Progenitor cell of endocrine pancreas (in vitro differentiated cells): ENCODE measurements at places on chromosomes 3 and 15.

DNA sequence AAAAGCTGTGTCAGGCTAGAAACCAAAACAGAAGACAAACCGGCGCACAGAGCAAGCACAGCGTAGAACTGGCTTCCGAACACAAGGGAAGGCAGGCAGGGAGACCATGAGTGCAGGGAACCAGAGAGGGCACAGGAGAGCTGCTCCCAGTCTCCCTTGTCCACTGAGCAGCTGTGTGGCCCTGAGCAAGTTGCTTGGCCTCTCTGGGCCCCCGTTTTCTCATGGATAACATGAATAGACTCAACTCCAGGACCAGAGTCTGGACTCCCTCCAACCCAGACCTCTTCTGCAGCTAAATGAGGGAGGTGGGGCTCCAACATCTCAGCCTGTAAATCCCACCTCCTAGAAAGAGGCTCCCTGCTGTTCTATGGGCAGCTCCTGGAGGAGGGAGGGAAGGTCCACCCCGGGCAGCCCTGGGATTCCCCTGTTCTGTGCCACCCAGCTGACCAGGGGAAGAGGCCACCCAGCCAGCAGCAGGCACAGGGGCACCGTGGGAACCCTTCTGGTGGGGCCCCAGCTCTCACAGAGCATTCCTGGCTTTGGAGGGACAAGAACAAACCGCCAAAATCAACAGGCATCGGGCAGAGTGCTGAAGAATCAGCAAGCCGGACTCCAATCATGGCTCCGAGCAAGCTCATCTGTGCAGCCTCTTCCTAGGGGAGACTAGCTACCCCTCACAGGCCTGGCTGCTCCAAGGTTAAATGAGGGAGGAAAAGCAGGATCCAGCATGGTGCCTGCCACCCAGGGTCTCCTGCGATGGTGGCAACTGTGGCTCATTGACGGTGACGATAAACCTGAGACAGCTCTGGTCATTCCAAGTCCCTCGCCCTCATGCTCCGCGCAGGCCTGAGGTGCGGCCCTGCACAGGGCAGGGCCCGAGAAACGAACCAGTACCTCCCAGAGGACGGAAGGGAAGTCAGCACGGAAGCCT lies 15.1 kb downstream of the XXYLT1 start:
- no peak for DNase-seq

DNA sequence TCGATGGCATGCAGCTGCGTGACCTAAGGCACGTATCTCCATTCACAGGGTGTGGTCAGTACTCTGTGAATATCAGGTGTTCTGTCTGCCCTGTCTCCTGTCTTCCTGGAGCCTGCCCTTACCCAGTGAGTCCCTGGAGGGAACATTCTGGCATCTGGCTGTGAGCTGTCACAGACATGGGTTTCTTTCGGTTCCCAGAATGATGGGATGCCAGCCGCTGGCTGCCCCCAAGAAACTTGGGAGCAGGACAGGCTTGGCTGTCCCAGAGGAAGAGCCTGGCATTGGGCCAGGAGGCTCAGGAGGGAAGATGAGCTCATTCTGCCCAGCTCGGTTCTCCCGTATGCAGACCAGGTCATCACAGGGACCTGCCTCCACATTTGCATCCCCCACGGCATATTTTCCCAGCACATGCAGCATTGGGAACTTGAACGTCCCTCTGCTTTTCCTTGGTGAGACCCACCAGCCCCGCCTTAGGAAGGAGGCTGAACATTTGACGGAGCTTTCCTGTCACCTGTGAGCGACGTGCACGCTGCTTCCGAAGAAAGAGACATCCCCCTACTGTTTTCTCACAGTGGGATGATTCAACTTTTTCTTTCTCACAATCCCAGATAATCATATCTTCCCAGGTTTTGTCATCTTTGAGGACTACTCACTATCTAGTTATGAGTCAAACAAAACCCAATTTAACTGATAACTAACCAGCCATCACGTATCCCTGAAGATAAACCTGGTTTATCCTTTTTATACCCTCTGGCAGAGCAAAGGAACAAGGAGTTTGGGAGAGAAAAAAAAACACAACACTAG lies 22.0 kb upstream of the PGPEP1L start:
- no peak for DNase-seq

- peak; percentile 96 for DNase-seq
Measured at GRCh38 chr3:51391075-51391565, at the start of gene RBM15B. TSS of gene RBM15B (plus strand) at chr3:51391285. CDS start at chr3:51391400, 115 bp downstream.

- peak; percentile 64 for DNase-seq
Measured at GRCh38 chr3:96813820-96814650, at the start of gene EPHA6. TSS of gene EPHA6 (plus strand) at chr3:96814594.

GRCh38 chr3:185537369-185537970 lies 14.9 kb downstream of the LIPH start:
- no peak for DNase-seq

DNA sequence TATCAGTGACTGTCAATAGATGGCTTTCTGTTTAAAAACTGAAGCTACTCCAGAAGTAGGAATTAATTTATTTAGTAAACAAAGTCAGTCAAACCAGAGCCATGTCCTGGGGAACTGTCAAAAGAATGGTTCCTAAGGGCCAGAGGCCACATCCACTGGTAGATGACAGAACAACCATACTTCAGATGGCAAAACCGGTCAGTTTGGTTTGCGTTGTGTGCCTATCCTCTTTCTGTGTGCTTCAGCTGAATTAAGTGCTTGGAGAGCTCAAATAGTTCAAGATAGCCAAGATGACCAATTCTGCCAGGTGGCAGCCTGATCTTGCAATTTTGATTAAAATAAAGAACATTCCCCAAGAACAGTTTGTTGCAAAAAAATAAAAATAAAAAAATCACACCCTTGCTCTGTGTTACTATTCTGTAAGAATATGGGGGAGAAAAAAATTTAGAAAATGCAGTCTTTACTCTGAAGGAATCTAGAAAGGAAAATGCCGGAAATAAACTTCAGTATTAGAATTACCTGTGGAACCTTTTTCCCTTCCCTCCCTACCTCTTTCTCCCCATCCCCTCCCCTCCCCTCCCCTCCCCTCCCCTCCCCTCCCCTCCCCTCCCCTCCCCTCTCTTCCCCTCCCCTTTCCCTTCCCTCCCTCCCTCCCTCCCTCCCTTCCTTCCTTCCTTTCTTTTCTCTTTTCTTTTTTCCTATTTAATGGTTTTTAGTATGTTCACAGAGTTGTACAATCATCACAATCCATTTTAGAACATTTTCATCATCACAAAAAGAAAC lies 2.5 kb downstream of the MAP3K13 start:
- DNase-seq = no peak

DNA sequence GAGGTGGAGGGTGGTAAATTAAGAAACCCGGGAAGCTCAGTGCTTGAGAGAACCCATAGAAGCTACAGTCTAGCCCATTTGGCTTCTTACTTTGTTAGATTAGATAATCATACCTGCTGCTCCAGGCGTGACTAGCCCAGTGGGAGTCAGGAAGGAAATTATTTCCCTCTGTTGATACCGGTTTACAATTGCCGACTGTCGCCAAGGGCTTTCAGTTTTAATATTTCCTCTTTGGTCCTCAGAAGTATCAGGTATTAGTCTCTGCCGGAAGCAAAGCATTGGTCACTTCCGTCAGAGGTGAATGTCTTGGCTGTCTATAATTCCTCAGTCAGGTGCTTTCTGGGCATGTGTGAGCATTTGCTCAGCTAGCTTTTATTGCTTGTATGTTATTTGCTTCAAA lies 75.2 kb downstream of the LPP start:
- no peak for DNase-seq

DNA sequence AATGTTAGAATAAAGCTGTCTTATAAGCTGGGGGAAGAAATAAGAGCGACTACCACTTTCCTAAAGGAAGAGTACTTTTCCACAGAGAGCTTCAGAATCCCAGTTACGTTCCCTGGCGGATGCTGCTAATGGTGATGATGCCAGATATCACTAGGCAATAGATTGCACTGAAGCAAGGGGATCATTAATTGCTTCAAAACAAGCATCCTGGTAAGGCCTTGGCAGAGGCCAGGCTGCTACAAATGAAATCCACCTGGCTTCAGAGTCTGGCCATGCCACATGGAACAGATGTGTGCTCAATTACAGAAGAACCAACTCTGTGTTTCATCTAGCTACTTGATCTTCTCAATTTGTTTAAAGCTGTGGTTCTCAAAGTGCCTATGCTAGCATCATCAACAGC lies 129.2 kb upstream of the IL12A start:
- no peak for DNase-seq

GRCh38 chr3:188166441-188166840 lies 12.5 kb downstream of the LPP start:
- no peak for DNase-seq

- DNase-seq = no peak
Measured at GRCh38 chr15:89378296-89379151, 43.9 kb upstream of the POLG start.

DNA sequence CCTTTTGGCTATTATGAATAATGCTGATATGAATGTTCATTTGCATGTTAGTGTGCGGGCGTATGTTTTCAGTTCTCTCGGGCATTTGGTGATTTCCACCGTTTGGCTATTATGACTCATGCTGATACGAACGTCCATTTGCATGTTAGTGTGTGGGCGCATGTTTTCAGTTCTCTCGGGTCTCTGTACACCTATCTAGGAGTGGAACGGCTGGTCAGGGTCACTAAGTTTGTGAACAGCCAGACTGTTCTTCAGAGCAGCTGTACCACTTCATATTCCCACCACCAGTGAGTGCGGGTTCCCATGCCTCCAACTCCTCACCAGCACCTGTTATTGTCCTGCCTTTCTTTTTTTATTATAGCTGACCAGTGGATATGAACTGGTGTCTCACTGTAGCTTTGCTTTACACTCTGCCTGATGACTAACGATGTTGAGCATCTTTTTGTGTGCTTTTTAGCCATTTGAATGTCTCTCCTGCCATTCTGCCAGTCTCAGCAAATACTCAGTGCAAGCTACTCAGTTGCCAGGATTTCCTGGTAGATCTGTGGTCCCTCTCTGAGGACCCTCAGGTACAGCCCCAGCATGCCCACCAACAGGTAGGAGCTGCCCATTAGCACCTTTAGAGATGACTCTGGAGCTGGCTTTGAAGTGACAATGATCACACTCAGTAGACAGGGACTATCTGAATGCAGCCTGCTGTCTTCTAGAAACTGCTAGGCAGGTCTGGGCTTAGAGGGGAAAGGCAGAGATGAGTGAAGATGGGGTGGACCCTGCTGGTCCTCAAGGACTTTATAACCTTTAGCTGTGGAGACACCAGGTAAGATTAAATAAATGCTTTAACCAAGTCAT lies 141.1 kb downstream of the XXYLT1 start:
- no peak for DNase-seq

DNA sequence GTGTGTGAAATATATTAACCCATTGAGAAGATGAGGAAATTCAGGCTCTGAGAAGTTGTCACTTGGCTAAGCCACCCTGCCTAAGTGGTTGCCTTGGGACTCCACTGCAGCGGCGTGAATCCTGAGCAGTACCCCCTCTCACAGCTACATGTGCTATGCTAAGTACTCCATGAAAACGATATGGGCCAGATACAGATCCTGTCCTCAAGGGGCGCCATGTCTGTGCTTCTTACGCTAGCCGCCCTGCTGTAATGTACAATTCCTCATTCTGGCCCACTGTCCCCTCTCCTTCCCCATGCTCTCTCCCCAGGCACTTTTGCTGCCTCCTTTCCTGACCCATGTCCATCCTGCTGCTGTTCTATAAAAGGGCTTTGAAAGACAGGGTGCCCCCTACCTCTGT lies 140.3 kb downstream of the FEZF2 start:
- DNase-seq = no peak

DNA sequence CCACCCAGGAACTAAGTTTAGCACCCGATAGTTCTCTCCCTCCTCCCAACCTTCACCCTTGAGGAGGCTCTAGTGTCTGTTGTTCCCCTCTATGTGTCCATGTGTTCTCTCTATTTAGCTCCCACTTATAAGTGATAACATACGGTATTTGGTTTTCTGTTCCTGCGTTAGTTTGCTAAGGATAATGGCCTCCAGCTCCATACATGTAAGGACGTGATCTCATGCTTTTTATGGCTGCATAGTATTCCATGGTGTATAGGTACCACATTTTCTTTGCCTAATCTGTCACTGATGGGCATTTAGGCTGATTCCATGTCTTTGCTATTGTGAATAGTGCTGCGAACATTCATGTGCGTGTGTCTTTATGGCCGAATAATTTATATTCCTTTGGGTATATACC lies 66.9 kb upstream of the TRA2B start:
- no peak for DNase-seq

GRCh38 chr3:69273896-69274295 lies 112.0 kb downstream of the FRMD4B start:
- no peak for DNase-seq

DNA sequence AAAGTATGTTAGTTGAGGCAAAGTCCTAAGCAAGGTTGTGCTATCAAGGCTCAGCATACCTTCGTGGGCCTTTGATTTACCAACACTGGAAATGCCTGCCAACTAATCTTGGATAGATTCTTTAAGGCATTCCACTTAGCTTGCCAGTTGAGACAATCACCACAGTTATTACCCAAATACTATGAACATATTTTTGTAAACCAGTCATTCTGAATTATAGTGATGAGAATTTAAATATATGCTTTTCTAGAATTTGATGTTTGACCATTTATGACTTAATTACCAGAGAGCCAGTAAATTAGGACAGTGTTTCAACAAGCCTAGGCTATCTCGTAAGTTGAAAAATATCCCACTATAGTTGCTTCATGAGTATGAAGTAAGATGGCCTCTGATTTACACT lies 15.5 kb downstream of the TRIM59 start:
- DNase-seq = no peak

GRCh38 chr3:128487813-128488635 lies 5.0 kb downstream of the GATA2 start:
- DNase-seq = no peak

DNA sequence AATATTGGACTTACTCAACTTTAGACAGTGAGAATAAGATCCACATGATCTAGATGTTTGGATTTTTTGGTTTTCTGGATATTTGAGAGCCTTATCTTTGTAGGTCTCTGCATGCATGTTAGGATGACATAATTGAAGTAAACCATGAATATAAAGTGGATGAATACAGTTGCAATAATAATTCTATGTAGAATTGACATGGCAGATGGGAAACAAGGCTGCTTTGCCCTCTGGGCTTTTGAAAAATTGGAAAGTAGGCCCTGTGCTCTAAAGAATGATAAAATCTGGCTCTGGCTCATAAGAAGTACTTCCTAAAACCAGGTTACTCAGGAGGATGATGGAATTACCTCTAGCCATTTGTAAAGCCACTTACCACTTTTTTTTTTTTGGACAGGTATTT lies 86.9 kb downstream of the ZNF609 start:
- DNase-seq = no peak

GRCh38 chr3:45939341-45939771 lies 3.9 kb upstream of the CXCR6 start:
- no peak for DNase-seq

GRCh38 chr3:128009952-128010846 lies 42.0 kb upstream of the SEC61A1 start:
- no peak for DNase-seq

GRCh38 chr3:18586076-18586475 lies 160.9 kb upstream of the SATB1 start:
- no peak for DNase-seq

DNA sequence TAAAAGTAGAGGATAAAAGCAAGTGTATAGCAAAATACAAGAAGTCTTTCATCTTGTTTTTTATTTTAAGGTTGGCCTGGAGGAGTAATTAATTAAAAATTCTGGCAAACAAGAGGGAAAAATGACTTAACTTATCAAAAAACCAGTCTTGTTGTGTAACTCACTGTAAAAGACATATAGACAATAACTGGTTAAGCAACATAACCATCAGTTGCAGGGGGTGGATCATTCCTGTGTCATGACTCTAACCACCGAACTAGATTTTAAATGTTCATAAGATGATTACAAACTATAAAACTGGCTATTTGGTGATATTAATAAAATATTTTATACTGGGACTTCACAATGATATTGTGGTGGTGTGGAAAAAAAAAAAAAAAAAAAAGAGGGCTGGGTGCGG lies 130.6 kb downstream of the STAG1 start:
- no peak for DNase-seq

- no peak for DNase-seq
Measured at GRCh38 chr15:74203914-74204431, 1.4 kb upstream of the STRA6 start.
